CD8-positive, alpha-beta T cell (primary cell): ENCODE measurements at places on chromosomes 6 and 20. TPM values are rescaled to one million over a fixed set of nuclear protein-coding genes. Genes with fewer than 3 reads are reported as not detected.

DNA sequence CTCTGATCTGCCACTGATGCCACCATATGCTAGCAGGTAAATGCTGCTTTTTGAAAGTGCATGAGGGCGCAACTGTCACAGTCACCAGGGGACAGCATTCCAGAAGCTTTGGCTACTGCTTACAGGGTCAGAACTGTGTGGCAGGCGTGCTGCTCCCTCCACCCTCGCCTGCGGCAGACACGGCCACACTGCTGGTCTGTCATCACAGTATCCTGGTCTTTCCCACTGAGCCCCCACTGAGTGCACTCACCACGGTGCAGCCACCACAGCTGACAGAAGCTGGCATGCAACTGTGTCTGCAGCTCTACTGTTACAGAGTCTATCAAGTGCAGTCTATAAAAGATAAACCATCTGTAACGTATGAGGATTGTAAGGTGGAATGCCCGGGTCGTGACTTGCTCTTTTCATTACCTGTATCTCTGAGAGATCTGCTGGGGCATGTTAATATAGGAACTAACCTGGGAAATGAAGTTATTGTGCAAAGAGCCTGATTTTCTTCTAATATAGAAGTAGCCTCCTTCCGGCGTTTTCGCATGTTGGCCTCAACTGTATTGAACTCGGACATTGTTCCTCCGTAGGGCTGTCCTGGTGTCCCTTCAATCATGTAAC lies 24.5 kb downstream of the GCLC start:
- no peak for DNase-seq

- no peak for DNase-seq
These were observed 9.2 kb downstream of the LRRC73 start for GRCh38 chr6:43500921-43501320.

DNA sequence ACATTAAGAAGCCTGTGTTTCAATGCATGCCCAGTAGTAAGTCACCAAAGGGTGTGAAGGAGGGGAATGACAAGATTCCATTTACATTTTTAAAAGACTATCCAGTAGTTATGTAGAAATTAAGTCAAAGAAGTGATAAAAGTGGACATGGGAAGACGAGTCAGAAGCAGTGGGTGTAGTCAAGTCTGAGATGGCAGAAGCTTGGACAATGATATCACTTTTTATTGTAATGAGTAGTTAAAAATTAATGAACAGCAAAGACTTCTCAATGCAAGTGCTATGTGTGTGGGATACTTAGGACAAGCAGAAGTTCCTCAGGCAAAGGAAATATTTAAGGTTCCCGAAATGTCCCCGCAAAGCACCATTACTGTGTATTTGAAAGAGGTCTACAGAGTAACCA lies 156.0 kb downstream of the DST start:
- no peak for DNase-seq

- DNase-seq, result no peak
These were observed 48.5 kb downstream of the TRIM27 start for GRCh38 chr6:28875191-28875747.

- no peak for DNase-seq
These were observed 5.6 kb upstream of the BEND6 start for GRCh38 chr6:56949265-56949664.

- DNase-seq, result no peak
These were observed 921.8 kb upstream of the EPHA7 start for GRCh38 chr6:94341173-94341572.

Gene C20orf144
- 0.27 TPM for total RNA-seq

- no peak for DNase-seq
These were observed 689.7 kb downstream of the EPM2A start for GRCh38 chr6:145045582-145045981.

Gene PCIF1
- 112 TPM for total RNA-seq
